Midbrain (tissue), 1 donor: ENCODE measurements at places on chromosomes 7 and 10.

DNA sequence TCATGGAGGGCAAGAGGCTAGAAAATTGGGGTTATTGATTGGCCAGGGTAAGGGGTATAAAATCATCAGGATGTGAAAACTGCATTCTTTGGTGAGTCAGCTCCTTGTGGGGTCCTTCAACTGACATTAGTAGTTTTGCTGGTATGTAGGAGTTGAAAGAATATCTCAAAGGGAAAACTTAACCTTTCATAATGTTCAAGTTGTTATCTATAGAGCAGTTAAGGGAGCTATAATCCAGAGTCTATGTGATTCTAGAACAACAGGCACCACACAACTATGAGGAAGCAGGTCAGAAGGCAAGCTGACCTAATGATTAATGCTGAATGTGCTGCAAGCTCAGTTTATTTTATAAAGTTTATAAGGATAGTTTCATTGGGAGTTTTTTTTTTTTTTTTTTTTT lies 13.7 kb downstream of the PRPS1L1 start:
- no peak for DNase-seq

GRCh38 chr7:11009631-11010030 lies 36.0 kb downstream of the PHF14 start:
- no peak for DNase-seq

- DNase-seq: no peak
Observed at GRCh38 chr10:34905200-34905927, 90.3 kb upstream of the PARD3 start.

DNA sequence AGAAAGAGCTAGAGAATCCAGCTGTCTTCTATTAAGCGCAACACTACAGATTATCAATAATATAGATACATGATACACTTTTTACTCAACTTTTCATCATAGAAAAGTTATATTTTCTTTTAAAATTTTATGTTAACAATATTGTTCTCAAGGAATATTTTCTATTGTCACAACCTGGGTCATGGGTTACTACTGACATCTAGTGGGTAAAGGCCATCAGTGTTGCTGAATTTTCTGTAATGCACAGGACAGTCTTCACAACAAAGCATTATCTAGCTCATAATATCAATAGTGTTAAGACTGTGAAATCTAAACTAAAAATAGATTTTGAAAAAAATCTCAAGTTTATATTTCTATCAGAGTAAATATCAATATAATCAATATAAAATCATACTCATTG lies 209.8 kb downstream of the ZNF33B start:
- DNase-seq: no peak

GRCh38 chr7:130473289-130473688 lies 18.6 kb upstream of the MEST start:
- peak; percentile 11 for DNase-seq

DNA sequence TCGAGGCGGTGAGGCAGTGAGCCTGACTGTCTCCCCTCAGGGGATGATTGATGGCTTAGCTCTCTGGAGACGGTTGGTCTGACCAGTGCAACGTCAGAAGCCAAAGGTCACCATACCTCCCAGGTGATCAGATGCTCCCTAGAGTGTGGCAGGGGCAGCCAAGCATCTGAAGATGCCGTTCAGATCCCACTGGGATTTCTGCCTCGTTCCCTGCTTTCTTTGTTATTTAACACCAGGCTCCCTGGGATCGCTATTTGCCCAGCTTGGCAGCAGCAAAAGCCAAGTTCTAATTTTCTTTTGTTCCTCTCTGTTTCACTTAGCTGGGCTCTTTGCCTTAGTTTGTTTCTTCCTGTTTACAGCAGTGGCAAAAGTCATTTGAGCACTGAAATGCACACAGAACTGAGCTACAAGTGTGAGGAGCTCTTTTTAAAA lies 53.5 kb upstream of the SVIL start:
- DNase-seq: peak; percentile 23

DNA sequence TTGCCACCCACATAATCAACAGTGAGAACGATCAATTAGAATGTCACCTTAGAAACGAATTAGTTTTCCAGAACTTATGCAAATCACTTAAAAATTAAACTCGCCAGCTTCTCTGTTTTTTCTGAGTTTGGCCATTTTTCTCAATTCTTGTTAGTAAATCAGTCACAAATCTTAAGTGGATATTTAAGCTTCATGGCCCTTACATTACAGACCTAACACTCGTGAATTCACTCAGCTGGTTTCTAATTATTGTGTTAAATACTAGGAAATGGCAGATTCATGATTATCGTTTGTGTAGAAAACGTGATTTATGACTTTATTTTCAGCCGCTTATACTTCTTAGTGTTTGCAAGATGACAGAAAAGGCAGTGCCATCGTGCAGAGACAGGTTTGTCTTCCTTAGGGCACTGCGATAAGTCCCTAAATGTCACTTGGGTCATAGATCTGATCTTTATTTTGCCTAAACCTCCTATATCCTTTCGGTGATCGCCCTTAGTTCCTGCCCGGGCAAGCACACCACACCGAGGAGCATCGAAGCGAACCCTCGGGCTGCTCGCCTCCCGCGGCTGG lies 587 bp upstream of the CELF2 start:
- DNase-seq: no peak

- DNase-seq: no peak
Observed at GRCh38 chr10:24382045-24382444, 173.1 kb downstream of the KIAA1217 start.

GRCh38 chr7:51101111-51101757 lies 215.4 kb downstream of the COBL start:
- no peak for DNase-seq

- DNase-seq: no peak
Observed at GRCh38 chr10:124849111-124849773, 47.6 kb downstream of the ABRAXAS2 start.

DNA sequence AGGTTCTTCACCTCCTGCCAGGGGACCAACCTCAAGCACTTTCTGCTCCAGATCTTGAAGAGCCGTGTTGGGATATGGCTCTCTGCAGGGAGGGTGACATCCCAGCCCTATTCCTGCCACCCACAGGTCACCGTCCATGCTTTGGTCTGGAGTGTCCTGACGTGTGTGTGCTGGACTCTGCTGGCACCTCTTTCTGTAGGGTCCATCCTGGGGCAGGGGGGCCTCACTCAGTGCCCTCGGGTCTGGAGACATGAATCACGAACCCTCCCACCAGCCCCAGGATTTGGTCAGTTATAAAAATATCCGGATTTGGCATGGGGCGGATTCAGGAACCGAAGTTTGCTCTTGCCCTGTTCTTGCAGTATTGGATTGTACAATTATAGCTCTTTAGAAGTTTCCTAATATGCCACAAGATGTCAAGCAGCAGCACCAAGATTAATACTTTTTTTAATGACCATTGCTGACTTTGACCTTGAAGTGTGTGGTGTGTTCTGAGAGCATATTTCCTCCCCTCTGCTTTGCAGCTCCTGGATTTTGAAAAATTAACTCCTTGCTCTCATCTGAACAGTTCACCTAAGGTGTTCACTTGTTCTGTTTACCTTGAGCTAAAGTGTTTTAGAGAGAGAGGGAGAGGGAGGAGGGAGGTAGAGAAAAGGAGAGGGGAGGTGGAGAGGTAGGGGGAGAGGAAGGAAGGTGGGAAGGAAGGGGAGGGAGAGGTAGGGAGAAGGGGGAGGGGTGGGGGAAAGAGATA lies 95.4 kb upstream of the SHH start:
- no peak for DNase-seq

- DNase-seq: no peak
Observed at GRCh38 chr10:117537904-117538524, 4.5 kb upstream of the EMX2 start.

- no peak for DNase-seq
Observed at GRCh38 chr10:21511946-21512572, 13.4 kb downstream of the SKIDA1 start.
